Hepatocyte (in vitro differentiated cells): ENCODE measurements at places on chromosomes 4 and X.

GRCh38 chrX:71302461-71303213 is 1.1 kb downstream of the ITGB1BP2 start:
- DNase-seq, result no peak

DNA sequence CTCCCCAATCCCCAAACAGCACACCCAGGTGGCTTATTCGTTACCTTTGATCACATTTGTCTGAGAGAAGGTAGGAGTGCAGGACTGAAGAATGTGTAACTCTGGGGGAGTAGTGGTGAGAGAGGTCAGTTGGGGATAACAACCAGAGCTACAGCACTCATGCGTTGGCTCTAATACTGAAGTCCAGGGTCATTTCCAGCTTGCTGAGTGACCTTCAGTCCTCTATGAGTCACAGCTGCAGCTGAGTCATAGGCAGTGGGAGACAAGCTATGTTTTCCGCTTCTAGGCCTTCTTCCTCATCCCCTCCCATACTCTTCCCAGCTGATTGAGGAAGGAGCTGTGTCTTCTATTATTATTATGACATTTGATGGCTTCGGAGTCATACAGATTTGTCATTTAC is 31.6 kb upstream of the CT47C1 start:
- DNase-seq, result peak; percentile 72

DNA sequence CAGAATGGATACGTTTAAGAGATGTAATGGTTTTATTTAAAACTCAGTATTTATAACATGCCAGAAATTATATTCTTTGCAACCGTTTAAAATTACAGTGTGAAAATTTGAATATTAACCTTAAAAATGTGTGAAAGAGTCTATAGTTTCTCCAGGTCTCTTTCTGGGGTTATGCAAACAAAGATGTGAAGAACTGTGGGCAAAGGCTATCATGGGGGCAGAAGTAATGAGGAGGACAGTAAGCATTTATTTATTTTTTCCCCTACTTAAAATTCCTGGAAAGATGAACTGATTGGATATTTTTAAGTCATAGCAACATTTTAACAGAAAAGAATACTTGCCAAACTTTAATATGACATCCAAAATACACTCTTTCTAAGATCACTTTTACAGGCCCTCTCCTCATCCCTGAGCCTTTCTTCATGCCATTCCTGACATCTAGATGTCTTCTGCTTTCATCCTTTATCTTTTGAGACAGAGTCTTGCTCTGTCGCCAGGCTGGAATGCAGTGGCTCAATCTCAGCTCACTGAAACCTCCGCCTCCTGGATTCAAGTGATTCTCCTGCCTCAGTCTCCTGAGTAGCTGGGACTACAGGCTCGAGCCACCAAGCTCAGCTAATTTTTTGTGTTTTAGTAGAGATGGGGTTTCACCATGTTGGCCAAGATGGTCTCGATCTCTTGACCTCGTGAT is 46.1 kb downstream of the TMEM131L start:
- DNase-seq, result no peak

DNA sequence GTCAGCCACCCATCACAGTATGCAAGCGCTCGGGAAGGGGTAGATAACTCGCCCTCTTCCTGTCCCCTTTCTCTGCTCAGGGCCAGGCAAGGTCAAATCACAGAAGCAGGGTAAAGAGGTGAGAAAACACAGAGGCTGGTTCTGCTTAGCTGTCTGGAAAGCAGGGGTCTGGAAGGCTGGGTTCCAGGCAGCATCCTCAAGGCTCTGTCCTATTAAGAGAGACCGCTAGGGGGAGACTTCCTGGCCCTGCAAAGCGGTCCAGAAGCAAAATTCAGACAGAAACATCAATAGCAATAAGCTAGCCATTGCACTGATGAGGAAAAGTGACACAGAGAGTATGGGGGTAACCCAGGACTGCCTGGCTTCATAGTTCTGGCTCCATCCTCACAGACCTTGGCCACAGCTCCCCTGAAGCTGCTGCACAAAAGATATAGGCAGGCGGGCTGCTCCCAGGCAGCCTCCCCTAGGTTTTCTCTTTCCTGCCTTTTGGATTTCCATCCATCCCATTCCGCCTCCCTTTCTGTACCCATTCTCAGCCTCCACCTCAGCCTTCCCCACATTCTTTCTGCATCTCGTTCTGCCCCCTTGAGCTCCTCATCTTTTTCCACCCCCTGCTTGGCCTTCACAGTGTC is 308.5 kb downstream of the EVC2 start:
- DNase-seq, result peak; percentile 68

DNA sequence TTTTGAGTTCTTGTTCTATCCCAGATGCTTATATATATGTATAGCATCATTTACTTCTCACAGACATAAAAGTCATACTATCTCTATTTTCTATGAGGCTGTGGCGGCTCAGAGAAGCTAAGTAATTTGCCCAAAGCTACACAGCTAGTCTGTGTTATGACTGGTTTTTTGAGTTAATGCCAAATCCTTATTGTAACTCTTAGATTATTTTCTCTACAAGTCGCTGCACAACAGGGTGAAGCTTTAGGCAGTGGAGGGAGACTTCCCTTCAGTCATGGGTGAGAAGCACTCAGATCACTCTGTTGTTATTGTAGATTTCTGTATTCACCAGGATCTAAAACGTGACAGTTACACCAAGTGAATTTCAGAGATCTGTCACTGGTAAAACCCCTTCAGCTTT is 48.1 kb downstream of the WWC2 start:
- no peak for DNase-seq

DNA sequence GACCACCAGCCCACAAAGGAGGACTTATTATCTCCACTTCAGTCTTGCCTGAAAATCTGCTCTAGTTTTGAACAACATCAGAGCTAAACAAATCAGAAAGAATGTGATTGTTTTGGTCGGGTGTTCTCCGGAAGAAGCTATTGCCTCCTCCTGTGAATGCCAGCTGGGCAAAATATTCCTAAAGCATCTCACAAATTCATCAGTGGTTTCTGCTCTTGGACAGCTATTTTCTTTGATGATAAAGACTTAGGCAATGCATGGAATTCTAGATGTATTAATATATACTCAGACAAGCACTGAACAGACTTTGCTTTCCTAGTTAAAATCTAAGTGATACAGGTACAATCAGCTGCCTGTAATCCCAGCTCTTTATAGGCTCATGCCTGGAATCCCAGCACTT is 71.8 kb downstream of the ASMT start:
- DNase-seq, result no peak

- DNase-seq, result peak; percentile 39
These were observed 120.4 kb downstream of the CT47B1 start for GRCh38 chrX:120755066-120755846.

DNA sequence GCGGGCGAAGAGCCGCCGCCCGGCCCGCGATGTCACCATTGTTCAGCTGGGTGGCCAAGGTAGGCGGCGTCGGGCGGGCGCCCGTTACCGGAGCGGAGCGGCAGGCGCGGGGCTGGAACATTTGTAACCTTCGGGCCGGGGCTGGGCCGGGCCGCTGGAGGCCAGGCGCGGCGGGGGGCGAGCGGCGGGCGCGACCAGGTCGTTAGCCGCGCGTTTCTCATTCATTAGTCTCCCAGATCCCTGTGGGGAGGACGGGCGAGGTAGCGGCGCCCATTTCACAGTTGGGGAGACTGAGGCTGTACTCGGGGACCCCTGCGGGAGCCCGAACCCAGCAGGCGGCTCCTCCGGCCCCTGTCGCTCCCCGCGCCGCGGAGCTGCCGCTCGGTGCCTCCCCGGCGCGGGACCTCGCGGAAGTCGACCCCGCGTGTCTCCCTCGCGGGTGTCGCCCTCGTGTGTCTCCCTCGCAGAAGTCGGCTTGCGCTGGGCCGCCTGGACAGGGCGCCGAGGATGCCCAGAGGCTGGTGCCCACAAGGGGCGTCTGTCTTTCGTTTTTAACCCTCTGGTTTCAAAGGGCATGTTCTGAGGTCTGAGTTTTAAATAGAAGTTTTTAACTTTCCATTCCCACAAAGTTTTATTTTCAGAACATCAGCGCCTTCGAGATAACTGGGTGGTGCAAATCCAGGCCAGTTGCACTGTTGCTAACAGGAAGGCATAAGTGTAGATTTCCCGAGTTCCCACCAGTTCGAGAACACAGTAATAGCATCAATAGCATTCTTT is 17.5 kb downstream of the PTTG2 start:
- DNase-seq, result peak; percentile 87

DNA sequence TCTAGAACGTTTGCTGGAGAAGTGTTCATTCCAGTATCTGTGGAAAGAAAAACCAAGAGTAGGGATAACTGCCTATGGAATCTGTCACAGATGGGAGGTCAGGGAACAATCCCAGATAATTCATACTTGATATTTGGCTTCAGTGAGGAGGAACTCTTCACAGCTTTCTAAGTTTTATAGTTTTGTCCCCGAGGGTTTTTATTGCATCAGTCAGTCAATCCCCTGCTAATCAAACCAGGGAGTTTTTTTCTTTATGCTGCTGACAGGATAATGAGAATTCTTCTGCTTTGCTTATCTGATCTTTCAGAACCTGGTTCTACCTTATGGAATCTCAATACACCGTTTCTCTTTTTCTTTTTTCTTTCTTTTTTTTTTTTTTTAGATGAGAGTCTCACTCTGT is 633 bp upstream of the TRIML2 start:
- no peak for DNase-seq
